T-helper 2 cell (primary cell): ENCODE measurements at places on chromosomes 13 and 19.

DNA sequence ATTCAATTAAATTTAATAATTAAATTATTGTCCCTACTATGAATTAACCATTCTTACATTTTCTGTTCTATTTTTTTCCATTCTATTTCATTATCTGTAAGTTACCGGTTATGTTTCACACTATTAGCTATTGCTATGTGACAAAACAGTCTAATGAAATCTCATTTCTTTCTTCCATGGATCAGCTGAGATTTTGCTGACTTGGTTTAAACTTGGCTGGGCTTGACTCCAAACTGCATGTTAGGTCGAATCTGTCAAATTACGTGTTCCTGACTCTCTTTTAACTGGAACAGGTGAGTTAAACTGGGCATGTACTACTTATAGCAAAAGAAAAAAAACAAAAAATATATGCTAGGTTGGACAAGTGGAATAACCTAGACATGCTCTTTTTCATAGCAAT is 1464.4 kb downstream of the OLFM4 start:
- no peak for DNase-seq

GRCh38 chr13:92727118-92727517 is 499.5 kb upstream of the GPC6 start:
- DNase-seq: no peak

DNA sequence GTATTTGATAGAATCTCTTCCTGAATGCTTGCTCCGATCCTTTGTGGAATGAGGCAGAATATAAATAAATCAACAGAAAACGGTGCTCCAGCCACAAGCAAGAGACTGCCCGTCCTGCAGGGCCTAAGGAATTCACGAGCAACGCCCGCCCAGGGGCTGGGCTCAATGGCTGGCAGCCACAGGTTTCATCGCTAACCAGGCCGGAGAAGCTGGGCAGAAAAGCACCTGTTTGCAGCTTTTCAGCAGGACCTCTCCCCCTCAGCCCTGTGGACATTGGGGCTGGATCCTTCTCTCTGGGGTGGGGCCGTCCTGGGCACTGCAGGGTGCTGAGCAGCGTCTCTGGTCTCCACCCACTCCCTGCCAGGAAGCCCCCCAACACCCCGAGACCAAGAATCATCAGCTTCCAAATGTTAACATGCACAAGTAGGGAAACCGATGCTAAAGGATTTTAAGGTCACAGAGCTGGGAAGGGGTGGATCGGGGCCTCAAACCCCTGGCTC is 102.5 kb downstream of the GADD45B start:
- no peak for DNase-seq

DNA sequence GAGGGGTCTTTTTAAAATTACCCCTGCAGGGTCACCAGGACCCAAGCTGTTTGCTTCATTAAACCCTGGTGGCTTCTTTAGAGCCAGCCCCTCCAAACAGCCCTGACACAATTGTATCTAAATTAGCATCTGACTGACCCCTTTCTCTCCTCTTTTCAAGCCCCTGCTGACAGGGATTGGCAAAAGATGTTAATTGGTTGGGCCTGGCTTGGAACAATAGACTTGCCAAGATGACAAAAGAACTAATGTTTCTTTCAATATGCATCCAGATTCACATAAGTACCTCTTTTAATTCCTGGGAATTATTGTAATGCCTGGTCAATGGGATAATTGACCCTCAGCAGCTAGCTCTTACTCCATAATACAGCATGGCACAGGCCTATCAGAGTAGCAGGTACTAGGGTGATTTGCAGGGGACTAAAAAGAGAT is 140.8 kb downstream of the SHISA2 start:
- DNase-seq: no peak

DNA sequence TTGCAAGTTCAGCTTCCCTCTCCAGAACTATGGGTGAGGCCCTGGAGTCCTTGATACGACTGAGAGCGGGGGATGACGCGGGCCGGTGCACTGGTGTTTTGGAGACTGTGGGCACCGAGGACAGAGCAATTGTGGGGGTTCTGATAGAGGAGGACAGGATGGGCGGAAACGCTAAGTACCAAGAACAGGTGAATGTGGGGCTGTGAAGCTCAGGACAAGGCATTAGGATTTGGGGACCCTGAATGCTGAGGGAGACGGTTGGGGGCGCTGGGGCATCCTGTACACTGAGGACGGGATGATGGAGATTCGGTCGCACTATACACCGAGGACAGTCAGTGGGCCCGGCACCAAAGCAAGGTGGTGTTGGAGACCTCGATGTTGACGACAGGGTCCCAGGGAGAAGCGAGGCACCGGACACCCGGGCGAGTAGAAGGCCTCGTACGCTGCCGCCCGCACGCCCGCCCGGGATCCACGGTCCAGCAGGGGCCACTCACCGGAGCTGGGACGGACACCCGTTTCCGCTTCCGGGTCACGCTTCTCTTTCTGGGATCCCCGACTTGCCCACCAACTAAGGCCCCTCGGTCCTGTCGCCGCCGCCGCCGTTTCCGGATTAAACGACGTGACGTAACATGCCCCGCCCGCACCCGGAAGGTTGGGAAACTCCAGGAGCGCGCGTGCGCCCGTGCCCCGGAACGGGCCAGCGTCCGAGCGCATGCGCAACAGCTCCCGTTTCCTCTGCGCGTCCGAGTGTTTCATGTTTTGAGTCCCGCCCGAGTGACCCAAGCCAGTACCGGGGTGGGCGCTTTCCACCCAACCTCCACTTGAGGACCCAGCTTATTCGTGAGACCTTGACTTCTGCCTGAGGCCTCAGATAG is at the start of gene CHMP2A:
Gene CHMP2A, minus strand, starts transcription at position 612 of the 875 bp plus-strand sequence. CDS start 893 bp downstream, outside the sequence.
- DNase-seq: peak; percentile 98

- DNase-seq: no peak
These were observed 343.5 kb downstream of the TEX29 start for GRCh38 chr13:111663953-111664421.

DNA sequence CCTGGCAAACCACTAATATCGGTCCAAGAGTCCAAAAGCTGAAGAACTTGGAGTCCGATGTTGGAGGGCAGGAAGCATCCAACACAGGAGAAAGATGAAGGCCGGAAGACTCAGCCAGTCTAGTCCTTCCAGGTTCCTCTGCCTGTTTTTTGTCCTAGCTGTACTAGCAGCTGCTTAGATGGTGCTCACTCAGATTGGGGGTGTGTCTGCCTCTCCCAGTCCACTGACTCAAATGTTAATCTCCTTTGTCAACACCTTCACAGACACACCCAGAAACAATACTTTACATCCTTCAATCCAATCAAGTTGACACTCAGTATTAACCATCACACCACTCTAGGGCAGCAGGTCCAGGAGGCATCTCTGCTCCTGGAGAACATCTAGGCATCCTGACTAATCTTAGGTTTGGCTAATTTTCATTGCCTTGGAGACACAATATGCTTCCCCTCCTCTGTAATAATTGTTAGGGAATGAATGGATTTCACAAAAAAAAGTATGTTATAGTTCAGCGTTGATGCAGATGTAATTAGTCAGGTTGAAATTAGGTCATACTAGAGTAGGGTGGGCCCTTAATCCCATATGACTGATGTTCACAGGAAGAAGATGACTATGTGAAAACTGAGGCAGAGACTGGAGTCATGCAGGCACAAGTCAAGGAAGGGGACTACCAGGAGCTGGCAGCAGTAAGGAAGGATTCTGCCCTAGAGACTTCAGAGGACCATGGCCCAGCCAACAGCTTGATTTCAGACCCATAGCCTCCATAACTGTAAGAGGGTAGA is 183.4 kb downstream of the RBM26 start:
- no peak for DNase-seq

GRCh38 chr13:84497613-84498012 is 615.3 kb upstream of the SLITRK1 start:
- no peak for DNase-seq

- no peak for DNase-seq
These were observed 27.8 kb downstream of the RFC3 start for GRCh38 chr13:33845572-33846302.

- no peak for DNase-seq
These were observed 1.1 kb upstream of the GRTP1 start for GRCh38 chr13:113364901-113365582.

DNA sequence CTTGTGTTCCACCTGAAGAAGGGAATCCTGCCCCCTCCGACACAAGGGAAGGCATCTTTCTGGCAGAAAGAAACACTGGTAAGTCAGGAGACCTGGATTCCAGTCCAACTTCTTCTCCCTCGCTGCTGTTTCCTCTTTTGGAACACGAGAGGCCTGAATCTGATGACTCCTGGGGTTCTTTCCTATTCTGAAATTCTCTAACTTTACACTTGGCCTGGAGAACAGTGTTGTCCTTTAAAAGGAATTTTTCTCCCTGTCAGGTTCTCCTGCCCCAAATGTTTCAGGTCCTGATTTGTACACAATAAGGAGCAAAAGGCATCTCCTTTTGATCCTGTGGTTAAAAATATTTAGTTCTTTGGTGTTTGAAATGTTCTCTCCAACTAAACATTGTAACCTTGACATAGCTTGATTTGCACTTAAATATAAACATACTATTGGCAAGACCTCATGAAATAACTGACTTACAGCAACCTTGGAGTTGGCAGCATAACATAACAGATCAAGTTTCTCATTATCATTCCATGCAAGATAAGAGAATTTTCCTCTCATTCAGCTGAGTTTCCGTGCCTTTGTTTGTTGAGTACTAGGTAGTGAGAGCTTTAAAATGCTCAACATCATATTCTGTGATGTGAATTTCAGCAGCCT is 244.8 kb downstream of the COG6 start:
- no peak for DNase-seq

DNA sequence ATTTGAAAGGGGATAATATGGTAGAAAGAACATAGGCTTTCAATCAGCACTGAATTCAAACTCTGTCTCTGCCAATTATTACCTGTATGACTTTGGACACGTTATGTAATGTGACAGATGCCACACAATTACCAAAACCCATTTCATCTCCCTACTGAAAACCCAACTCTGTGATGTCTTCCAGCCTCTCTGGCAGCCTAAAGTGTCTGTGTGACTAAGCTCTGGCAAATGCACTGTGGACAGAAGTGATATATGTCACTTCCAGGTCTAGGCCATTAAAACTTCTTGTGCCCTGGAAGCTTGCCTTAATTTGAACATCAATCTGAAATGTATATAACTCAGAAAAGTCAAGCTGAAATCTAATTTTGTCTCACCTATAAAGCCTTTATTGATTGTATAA is 552.0 kb downstream of the RFC3 start:
- DNase-seq: no peak

- DNase-seq: no peak
These were observed 8.3 kb upstream of the REX1BD start for GRCh38 chr19:18580311-18580710.

- no peak for DNase-seq
These were observed 7.2 kb upstream of the ACER1 start for GRCh38 chr19:6340493-6341201.

DNA sequence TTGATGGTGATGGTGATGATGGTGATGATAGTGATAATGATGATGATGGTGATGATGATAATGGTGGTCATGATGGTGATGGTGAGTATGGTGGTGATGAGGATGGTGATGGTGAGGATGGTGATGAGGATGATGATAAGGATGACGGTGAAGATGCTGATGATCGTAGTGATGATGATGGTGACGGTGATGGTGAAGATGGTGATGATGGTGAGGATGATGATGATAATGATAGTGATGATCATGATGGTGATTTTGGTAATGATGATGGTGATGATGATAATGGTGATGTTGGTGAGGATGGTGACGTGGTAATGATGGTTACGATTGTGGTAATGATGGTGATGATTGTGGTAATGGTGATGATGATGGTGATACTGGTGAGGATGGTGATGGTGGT is 10.8 kb upstream of the BCAT2 start:
- no peak for DNase-seq

GRCh38 chr13:39590466-39591036 is 12.4 kb downstream of the LHFPL6 start:
- DNase-seq: peak; percentile 82

DNA sequence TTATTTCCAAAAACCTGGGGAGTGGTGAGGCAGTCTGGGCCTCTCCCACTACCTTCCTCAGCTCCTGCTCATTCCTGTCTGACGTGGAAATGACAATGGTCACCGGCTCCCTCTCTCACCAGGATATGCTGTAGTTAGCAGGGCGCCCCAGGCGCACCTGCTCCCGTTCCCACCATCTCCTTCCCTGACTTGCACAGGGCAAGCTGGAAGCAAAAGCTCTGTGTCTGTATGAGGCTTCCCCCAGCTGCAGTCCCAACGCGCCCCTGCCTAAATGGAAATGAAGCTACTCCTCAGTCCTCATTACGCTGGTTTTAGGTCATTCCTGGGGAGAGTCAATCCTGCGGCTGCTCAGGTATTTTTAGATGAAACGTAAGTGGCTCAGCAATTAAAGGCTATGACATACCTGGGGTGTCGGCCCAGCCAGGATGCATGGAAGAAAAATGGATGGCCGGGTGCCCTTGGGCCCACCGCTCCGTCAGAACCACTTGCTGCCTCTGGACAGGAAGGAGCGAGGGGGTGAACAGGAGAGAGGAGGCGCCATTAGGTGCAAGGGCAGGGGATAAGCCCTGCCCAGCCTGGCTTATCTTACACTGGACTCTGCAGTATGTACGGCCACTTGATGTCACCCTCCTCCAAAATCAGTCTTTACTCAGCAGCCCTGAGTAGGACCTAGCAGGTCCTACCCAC is 32.4 kb downstream of the DHRS12 start:
- no peak for DNase-seq

DNA sequence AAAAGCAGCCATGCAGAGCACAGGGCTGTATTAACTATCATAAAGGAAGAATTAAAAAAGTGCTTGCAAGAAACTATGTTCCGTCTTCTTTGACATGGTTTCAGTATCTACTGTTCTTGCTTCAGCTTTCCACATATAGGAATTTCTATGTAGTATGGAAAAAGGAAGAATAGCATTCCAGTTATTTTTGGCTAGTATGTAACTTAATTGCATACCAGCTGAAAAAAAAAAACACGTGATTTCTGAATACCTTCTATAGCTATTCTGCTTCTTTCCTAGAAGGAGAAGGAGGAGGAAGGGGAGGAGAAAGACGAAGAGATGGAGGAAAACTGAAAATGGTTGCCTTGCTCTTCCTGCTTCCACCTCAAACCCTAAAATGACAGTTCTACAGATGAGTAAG is 619.0 kb downstream of the KCTD12 start:
- DNase-seq: no peak

DNA sequence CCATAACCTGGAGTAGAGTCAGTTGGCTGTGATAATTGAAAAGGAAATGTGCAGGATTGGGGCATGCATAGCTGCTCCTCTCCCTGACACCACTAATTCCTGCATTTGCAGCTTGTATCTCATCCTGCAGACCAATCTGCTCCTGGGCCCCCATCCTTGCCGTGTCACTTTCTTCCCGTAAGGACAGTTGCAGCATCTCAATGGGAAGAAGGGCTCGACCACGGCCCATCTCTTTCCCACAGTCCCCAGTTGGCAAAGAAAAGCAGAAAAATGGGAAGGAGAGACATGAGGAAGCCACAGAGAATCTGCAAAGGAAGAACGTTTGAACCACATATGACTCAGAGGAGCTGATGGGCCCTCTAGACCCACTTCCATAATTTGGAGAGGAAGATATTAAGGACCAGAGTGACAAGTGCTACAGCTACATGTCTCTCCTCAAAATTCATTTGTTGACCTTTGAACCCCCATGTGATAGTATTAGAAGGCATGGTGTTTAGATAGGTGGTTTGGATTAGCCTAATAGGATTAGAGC is 1.8 kb upstream of the SIGLEC12 start:
- DNase-seq: no peak
